ENCODE measurements at places on chromosomes 5 and 9.

DNA sequence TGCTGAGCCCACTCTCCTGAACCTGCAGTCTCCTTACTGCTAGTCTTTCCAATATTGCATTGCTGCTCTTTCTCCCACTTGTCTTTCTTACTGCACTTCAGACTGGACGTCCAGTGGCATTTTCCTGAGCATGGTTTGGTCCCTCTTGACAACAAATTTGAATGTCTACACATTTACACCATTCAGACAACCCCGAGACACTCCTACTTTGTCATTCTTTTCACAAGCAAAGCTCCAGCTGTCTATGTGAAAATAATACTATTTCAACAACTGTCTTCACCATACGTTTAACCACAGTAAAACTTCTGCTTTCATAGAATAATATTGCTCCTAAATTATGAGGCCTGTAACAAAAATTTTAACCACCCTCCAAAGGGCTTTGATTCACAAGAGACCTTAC lies 10.4 kb upstream of the APTX start:
- no peak for DNase-seq
- no peaks in the 10 kb centered on the region for H3K36me3 ChIP-seq
- no peak overlapping the region for H3K4me3 ChIP-seq
- H3K4me1 ChIP-seq: no peaks in the 10 kb centered on the region
- no peaks in the 10 kb centered on the region for H3K27me3 ChIP-seq

GRCh38 chr5:86880785-86881492 lies 263.2 kb downstream of the COX7C start:
- no peaks in the 10 kb centered on the region for H3K36me3 ChIP-seq
- H3K4me1 ChIP-seq: no peaks in the 10 kb centered on the region
- DNase-seq: peak; percentile 36
- no peaks in the 10 kb centered on the region for H3K27me3 ChIP-seq
- H3K27ac ChIP-seq: no peak overlapping the region

DNA sequence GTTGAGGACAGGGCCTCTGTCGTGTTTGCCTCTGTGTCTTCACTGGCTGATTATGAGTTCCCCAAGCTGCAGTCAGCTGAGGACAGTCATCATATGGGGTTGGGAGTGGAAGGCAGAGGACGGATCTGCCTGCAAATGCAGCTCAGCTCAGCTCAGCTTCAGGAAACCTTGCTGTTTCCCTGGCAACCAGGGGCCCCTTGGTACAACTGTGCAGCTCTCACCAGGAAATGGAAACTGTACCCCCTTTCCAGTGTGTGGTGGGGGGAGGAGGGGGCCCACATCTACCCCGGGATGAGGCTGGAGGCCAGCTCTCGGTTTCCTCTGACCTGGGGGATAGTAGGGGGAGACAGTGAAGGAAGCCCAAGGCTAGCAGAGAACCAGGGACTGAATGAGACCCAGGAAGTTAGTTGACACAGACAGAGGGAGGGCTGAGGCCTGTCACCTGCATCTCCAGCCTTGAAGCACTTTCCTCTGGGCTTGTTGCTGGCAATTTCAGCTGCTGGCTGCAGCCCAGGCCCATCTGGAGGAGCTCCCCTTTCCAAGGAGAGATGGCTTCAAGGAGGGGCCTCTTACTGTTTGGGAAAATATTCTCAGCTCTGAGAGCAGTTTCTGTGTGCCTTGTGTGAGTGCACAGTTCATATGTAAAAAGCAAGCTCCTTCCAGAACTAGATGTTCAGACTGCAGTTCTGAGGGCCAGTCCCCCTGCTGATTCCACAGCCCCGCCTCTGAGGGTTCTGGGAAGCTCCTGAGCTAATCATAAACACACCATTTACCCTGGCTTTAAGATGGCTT lies 6.9 kb downstream of the ANXA6 start:
- no peak overlapping the region for H3K4me3 ChIP-seq
- peaks cover 1% of the 10 kb centered on the region for H3K36me3 ChIP-seq
- H3K4me1 ChIP-seq: peaks cover 100% of the 10 kb centered on the region
- H3K27ac ChIP-seq: peak overlapping the region; percentile 91

DNA sequence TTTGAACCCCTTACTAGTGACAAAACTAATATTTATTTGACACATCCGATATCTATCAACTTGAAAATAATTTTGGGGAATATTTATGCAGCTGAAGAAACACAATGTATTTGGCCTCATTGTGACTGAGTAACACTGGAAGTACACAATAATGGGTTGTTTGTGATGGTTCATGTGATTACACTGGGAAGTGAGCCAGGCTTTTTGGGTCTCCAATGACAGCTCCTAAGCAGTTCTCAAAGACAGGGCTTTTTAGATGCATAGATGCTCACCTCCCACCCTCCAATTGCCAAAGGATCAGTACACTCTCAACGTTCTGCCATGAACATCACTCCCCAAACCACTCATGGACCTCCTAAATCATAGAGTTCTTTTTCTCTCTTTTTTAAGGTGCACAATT lies 170.0 kb downstream of the SLC24A2 start:
- H3K4me3 ChIP-seq: no peak overlapping the region
- H3K36me3 ChIP-seq: no peaks in the 10 kb centered on the region
- H3K27ac ChIP-seq: no peak overlapping the region
- no peaks in the 10 kb centered on the region for H3K4me1 ChIP-seq
- DNase-seq: no peak
- no peaks in the 10 kb centered on the region for H3K27me3 ChIP-seq

GRCh38 chr5:61771808-61772207 lies 439.8 kb downstream of the ZSWIM6 start:
- H3K27ac ChIP-seq: no peak overlapping the region
- no peaks in the 10 kb centered on the region for H3K36me3 ChIP-seq
- DNase-seq: no peak
- H3K27me3 ChIP-seq: peaks cover 2% of the 10 kb centered on the region
- H3K4me1 ChIP-seq: no peaks in the 10 kb centered on the region
- no peak overlapping the region for H3K4me3 ChIP-seq

GRCh38 chr5:10734037-10734709 lies 26.9 kb downstream of the DAP start:
- H3K4me1 ChIP-seq: peaks cover 35% of the 10 kb centered on the region
- H3K27me3 ChIP-seq: no peaks in the 10 kb centered on the region
- no peak overlapping the region for H3K4me3 ChIP-seq
- H3K27ac ChIP-seq: no peak overlapping the region
- no peak for DNase-seq

DNA sequence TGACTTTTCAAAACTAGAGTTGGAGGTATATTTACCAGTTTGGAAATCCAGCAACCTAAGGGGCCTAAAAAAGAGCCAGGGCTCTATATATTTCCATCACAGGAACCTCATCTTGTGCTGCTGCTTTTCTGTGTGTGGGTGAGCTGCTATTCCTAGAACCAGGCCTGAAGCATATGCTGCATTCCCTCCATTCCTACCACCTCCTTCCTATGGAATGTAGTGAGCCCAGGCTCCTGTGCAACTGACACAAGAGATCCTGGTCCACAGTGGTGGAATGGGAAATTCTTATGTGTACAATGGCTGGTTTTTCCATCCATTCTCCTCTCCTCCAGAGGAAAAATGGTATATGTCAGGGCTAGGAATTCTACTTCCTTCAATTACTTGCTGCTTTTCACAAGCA lies 39.1 kb downstream of the SPEF2 start:
- H3K4me3 ChIP-seq: no peak overlapping the region
- H3K4me1 ChIP-seq: no peaks in the 10 kb centered on the region
- H3K27ac ChIP-seq: no peak overlapping the region
- no peaks in the 10 kb centered on the region for H3K36me3 ChIP-seq
- no peaks in the 10 kb centered on the region for H3K27me3 ChIP-seq

DNA sequence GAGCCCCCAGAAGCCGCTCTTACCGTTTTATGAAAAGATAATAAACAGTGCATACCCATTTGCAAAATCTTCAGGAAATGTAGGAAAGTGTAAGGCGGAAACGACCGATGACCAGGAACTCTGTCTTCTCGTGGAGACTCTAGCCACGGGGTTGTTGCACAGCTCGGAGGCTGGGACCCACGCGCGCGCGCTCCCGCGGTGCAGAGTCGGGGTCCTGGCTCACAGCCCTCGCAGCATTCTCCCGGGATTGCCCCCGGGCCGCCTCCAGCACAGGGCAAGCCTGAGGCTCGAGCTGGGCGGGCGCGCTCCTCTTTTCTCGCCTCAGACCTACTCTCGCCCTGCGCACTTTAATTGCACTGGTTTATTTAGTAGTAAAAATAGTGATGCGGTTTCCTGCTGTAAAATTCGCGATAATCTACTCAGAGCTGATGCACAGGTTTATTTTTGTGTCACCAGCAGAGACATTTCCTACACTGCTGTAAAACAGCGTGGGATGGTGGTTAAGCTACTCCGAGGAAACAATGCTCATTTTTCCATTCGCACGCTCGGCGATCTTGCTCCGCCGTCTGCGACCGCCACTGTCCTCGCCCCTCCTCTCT lies 15.5 kb downstream of the TRIM7 start:
- DNase-seq: peak; percentile 76
- peaks cover 12% of the 10 kb centered on the region for H3K4me1 ChIP-seq
- H3K4me3 ChIP-seq: peak overlapping the region; percentile 89
- peak overlapping the region; percentile 62 for H3K27ac ChIP-seq
- no peaks in the 10 kb centered on the region for H3K27me3 ChIP-seq

GRCh38 chr5:143586781-143587362 lies 183.4 kb upstream of the NR3C1 start:
- H3K27ac ChIP-seq: no peak overlapping the region
- no peak overlapping the region for H3K4me3 ChIP-seq

DNA sequence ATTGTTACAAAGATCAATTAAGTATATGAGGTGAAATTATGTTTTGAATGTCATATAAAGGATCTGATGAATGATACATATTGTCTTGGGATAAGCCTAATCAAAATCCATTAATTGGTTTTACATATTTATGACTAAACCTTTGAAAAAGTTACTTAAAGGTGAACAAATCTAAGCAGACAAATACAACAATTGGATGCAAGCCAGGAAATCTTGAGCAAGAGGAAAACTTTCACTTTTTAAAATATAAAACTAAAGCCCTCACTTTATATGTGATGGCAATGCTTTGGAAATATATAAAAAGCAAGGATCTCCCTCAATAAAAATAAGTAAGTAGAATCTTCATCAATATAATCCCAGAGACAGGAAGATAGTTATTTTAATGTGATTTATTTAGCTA lies 80.1 kb downstream of the EDIL3 start:
- no peak for DNase-seq
- H3K4me1 ChIP-seq: no peaks in the 10 kb centered on the region
- no peaks in the 10 kb centered on the region for H3K27me3 ChIP-seq
- no peak overlapping the region for H3K4me3 ChIP-seq
- H3K27ac ChIP-seq: no peak overlapping the region

DNA sequence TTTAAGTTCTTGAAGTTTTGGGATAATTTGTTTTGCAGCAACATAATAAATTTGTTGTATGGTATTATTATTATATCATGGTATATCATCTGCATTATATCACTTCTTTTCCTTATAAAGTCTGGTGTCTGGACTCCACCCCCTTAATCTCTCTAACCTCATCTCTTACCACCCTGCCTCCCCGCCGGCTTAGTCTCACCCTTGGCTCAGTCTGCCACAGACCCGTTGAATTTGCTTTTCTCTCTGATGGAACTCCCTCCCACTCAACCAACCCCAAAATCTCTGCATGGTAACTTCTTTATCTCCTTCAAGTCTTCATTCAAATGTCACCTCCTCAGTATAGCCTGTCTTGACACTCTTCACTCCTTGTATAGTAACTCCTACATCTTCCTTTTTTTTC lies 29.6 kb upstream of the MATR3 start:
- H3K4me1 ChIP-seq: peaks cover 10% of the 10 kb centered on the region
- H3K27ac ChIP-seq: no peak overlapping the region
- peaks cover 6% of the 10 kb centered on the region for H3K27me3 ChIP-seq
- no peak for DNase-seq

GRCh38 chr5:146284016-146284415 lies 54.6 kb upstream of the POU4F3 start:
- no peaks in the 10 kb centered on the region for H3K4me1 ChIP-seq
- H3K27me3 ChIP-seq: no peaks in the 10 kb centered on the region
- H3K27ac ChIP-seq: no peak overlapping the region
- no peak for DNase-seq
- H3K4me3 ChIP-seq: no peak overlapping the region

- no peaks in the 10 kb centered on the region for H3K27me3 ChIP-seq
- H3K4me3 ChIP-seq: no peak overlapping the region
- no peaks in the 10 kb centered on the region for H3K4me1 ChIP-seq
- H3K27ac ChIP-seq: no peak overlapping the region
- no peak for DNase-seq
- H3K36me3 ChIP-seq: no peaks in the 10 kb centered on the region
These were observed 225.7 kb downstream of the CACNA1B start for GRCh38 chr9:138103111-138103848.

- H3K27ac ChIP-seq: no peak overlapping the region
- no peak for DNase-seq
- no peak overlapping the region for H3K4me3 ChIP-seq
- no peaks in the 10 kb centered on the region for H3K27me3 ChIP-seq
- H3K4me1 ChIP-seq: no peaks in the 10 kb centered on the region
These were observed 102.6 kb downstream of the AUH start for GRCh38 chr9:91259162-91259561.

- no peak overlapping the region for H3K27ac ChIP-seq
- no peaks in the 10 kb centered on the region for H3K36me3 ChIP-seq
- H3K4me3 ChIP-seq: no peak overlapping the region
- H3K4me1 ChIP-seq: no peaks in the 10 kb centered on the region
- no peak for DNase-seq
These were observed 448.5 kb upstream of the GRAMD2B start for GRCh38 chr5:125974679-125975078.

- no peak overlapping the region for H3K27ac ChIP-seq
- no peaks in the 10 kb centered on the region for H3K27me3 ChIP-seq
- no peak overlapping the region for H3K4me3 ChIP-seq
- H3K36me3 ChIP-seq: no peaks in the 10 kb centered on the region
- no peaks in the 10 kb centered on the region for H3K4me1 ChIP-seq
These were observed 356.9 kb downstream of the NFIB start for GRCh38 chr9:13957089-13957488.

DNA sequence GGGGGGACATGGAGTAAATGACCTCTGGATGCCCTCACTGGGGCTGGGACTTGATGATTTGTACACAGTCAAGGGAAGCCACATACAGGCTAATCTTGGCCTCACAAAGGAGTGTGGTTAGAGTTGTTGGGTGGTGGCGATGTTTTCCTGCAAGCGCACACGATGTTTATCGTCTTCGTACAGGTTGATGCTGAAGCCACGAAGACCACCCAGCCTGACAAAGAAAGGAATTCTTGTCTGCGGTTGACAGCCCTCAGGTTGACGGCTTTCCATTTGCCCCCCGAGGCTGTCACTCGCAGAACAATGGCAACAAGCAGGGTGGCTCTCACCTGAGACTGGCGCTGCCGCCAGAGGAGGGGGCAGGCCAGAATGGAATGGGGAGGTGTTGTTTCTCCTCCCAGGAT lies 14.1 kb upstream of the XPA start:
- DNase-seq: no peak
- H3K27ac ChIP-seq: no peak overlapping the region
- H3K36me3 ChIP-seq: no peaks in the 10 kb centered on the region

DNA sequence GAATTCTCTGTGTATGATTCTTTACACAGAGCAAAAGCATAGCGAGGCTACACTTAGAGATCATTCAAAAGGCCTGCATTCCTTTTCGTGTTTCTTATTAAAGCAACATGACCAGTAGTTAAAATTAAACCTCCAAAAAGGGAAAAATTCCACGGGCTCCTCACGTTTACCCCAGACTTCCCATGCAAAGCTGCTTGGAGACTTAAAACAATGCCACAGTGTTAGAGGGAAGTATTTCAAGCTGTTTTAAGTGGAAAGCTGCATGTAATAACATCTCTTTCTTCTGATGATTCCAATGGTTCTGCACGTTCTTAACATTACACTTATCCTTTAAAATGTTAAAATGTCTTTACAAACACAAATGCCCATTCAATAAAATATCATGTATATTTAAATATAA lies 405.2 kb downstream of the SEMA5A start:
- no peaks in the 10 kb centered on the region for H3K4me1 ChIP-seq
- H3K27me3 ChIP-seq: no peaks in the 10 kb centered on the region
- H3K4me3 ChIP-seq: no peak overlapping the region
- H3K27ac ChIP-seq: no peak overlapping the region
- no peak for DNase-seq
